ENCODE measurements at places on chromosomes 3 and 15.

DNA sequence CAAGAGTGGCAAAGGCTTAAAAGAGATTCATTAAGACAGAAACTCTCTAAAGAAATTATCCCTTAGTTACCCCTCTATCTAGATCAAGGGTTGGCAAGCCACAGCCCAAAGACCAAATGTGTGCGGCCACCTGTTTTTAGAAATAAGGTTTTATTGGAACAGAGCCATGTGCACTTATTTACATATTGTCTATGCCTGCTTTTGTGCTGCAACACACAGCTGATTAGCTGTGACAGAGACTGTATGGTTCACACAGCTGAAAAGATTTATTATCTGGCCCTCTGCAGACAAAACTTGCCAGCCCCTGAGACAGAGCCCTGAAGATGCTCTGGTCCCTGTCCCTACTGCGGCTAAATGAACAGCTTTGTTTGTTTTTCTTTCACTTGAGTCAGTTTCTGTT, 88.1 kb downstream of the ADAMTS9 start:
- no peak for DNase-seq

DNA sequence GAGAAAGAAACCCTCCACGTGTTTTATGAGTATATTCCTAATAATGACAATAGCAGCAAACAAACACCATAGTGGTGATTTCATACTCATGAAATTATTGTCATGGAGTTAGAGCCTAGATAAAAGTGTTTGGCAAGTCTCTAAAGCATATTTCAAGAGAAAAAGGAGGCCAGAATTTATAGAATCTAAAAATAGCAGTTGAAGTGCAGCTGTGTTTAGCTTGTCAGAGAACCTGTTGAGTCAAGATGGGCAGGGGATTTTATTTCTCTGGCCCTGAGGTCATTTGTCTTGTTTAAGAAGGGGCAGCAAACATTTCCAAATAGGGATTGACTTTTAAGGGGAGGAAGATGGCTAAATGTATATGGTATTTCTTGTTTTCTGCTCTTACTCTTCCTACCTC, 279.6 kb upstream of the CTDSPL start:
- no peak for DNase-seq

- DNase-seq = no peak
These were observed 102.7 kb downstream of the SLCO3A1 start for GRCh38 chr15:91956026-91956723.

GRCh38 chr15:93028632-93029213, 60.3 kb downstream of the RGMA start:
- no peak for DNase-seq

DNA sequence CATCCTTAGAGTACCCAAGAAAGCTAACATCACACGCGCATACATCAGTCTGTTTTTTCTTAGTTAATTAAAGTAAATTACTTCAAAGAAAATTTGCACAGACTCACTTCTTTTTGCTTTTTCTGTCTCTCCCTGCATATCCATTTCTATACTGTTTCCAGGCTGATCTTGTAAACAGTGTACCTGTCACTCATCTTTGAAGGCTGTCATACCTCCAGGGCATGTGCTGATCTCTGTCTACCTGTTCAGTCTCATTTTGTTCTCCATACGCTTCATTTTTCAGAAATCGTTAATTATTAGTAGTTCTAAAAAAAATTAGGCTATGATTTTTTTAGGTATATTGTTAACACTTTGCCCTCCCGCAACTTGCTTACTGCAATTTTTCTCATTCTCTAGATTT, 313.9 kb upstream of the ROBO2 start:
- no peak for DNase-seq

DNA sequence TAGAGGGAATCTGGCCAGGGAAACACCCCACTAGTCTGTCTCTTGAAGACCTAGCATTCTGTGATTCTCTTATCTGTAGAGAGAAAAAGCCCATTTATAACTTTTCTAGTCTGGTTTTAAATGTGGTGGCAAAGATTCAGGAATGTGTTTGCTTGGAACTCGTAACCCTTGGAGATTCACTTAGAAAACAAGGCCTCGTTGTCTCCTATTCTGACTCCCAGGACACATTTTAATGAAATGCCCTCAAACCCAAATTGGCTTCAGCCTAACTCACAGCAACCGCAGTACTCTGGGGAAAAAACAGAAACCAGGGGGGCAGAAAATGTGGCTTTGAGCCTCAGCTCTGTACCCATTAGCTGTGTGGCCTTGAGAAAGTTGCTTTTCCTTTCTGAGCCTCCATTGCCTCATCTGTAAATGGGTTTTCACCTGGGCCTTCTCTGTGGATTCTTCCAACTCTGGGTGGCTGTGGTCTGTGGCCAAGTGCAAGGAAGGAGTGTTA, 36.5 kb downstream of the RPLP1 start:
- no peak for DNase-seq

GRCh38 chr3:28118087-28118486, 123.3 kb upstream of the CMC1 start:
- no peak for DNase-seq

Measured in NCI-H524 treated with DMSO at 0.1 percent for 48 hours (cell line).